ENCODE measurements at places on chromosomes 12 and 14. TPM values are rescaled to one million over a fixed set of nuclear protein-coding genes. Genes with fewer than 3 reads are reported as not detected.

Gene TIGAR
- 18.3 TPM for total RNA-seq

Gene RPGRIP1
- total RNA-seq: not detected

Gene POU6F1
- total RNA-seq: 3.9 TPM

Gene CNTN1
- total RNA-seq: 0.27 TPM

Gene APOLD1
- total RNA-seq: 1.4 TPM

Gene FITM1
- total RNA-seq: not detected

Gene TMEM132D
- 7.1 TPM for total RNA-seq

Gene VPS37B
- total RNA-seq: 83.9 TPM
